AG10803 (cell line): ENCODE measurements at places on chromosomes 16 and 17.

- no peak for DNase-seq
These were observed 1.8 kb upstream of the CBFA2T3 start for GRCh38 chr16:88978608-88979346.

- peak; percentile 86 for DNase-seq
These were observed 7.4 kb upstream of the COX10 start for GRCh38 chr17:14061666-14062560.

DNA sequence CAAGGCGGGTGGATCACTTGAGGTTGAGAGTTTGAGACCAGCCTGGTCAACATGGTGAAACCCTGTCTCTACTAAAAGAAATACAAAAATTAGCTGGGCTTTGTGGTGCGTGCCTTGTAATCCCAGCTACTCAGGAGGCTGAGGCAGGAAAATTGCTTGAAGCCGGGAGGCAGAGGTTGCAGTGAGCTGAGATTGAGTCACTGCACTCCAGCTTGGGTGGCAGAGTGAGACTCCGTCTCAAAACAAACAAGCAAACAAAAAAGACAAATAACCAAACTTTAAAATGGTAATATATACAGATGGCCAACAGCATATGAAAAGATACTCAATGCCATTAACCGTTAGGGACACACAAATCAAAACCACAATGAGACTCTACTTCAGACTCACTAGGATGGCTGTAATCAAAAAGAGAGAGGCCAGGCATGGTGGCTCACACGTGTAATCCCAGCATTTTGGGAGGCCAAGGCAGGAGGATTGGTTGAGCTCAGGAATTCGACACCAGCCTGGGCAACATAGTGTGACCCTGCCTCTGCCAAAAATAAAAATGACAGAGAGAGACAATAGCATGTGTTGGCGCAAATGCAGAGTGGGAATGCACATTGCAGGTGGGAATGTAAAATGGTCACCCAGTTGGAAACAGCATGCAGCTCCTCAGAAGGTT lies 21.3 kb downstream of the SULT1A2 start:
- no peak for DNase-seq

GRCh38 chr17:17768424-17769088 lies 68.2 kb downstream of the SREBF1 start:
- no peak for DNase-seq

DNA sequence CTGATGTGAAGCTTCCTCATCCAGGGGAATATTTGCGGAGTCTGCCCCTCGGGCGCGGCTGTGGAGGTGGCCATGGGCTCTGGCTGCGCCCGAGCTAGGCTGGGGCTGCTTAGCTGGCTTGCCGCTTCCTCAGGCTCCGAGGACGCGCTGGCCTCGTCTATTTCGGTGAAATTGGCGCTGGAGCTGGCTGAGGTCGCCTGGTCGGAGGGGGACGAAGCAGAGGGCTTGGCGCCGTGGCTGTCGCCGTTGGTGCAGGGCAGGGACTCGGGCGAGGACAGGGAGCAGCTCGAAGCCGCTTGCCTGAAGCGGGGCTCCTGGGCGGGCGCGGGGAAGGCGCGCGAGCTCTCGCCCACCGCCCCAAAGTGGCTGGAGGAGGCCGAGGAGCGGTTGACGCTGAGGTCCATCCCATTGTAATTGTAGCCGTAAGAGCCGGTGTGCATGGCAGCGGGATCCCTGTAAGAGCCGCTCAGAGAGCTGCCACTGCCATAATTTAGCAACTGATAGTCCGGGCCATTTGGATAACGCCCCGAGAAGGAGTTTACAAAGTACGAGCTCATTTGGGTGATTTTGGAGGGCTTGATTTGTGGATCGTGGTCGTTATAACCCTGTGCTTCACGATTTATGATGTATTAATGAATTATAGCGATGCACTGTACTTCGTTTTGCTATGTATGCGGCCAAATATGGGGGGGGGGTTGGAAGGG lies at the start of gene HOXB5:
Gene HOXB5, minus strand, starts transcription at position 654 of the 704 bp plus-strand sequence. Its CDS starts 97 bp downstream, at position 557.
- DNase-seq: no peak

- peak; percentile 88 for DNase-seq
These were observed 2.3 kb downstream of the ARL4D start for GRCh38 chr17:43400943-43401717.

DNA sequence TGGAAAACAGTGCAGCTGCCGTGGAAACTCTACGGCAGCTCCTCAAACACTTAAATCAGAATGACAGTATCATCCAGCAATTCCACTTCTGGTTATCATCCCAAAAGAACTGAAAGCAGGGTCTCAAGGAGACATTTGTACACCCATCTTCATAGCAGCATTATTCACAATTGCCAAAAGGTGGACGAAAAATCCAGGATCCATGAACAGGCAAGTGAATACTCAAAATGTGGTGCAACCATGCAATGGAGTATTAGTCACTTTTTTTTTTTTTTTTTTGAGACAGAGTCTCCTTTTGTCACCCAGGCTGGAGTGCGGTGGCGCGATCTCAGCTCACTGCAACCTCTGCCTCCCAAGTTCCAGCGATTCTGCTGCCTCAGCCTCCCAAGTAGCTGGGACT lies 10.6 kb upstream of the AATK start:
- peak; percentile 9 for DNase-seq

DNA sequence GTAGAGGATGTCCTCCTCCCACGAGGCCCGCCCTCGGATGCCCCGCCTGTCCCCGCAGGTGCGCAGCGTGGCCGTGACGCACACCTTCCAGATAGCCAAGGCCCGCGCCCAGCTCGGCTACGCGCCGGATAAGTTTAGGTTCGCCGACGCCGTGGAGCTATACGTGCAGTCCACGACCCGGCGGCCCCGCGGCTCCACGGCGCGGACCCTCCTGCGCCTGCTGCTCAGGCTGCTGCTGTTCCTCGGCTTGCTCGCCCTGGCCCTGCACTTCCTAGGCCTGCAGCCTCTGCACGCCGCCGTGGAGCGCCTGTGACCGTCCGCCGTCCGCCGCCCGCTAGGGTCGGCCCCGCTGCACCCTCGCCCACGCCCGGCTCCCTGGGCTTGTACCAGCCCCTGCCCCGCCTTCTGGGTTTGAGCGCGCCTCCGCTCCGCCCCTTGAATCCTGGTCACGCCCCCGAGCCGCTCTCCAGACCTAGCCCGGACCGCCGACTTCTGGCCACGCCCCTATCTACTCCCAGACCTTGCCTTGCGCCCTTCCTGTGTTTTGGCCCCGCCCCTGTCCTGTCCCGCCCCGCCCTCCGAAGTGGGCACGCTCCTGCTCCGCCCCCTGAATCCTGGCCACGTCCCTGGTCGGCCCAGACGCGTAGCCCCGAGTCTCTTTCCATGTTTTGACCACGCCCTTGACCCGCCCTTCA lies 15.8 kb upstream of the EEF2K start:
- DNase-seq: peak; percentile 99
